ENCODE measurements at places on chromosomes 12 and 14. TPM values are rescaled to one million over a fixed set of nuclear protein-coding genes. Genes with fewer than 3 reads are reported as not detected.

DNA sequence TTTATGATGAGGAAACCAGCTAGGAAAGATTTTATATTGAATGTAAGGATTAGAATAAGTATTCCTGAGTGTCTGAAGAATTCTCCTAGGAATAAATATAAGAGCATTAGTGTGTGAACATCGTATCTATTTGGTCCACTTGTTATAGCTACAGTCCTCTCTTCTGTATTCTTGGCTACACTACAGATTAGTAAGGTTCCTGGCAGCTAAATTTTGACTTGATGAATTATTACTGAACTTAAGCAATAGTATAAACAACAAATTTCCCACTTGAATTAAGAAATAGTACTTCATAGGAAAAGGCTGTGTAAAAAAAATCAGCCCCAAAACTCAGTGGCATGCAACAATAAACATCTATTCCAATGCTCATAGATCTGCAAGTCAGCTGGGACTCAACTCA is 138.4 kb upstream of the G2E3 start:
- no peak for DNase-seq

The TSPAN8 gene
- total RNA-seq, result 3.6 TPM

DNA sequence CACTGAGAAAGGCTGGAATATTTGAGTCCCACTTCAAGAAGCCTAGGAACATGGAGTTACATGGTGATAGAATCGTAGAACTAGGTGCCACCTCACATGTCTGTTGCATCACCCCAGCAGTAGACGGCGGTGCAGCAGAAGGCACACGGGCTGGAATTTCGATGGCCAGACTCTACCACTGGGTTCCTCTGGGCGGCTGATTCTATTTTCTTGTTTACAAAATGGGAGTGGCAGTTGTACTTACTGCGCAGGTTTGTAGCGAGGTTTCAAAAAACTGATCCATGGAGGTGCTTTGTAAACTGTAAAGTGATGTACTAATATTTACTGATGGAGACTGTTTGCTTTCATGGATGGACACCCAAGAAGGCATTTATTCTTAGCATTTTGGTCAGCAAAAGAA is 45.7 kb downstream of the WDR20 start:
- DNase-seq, result no peak

- DNase-seq, result no peak
These were observed 358.0 kb upstream of the RPL10L start for GRCh38 chr14:47009615-47010014.

DNA sequence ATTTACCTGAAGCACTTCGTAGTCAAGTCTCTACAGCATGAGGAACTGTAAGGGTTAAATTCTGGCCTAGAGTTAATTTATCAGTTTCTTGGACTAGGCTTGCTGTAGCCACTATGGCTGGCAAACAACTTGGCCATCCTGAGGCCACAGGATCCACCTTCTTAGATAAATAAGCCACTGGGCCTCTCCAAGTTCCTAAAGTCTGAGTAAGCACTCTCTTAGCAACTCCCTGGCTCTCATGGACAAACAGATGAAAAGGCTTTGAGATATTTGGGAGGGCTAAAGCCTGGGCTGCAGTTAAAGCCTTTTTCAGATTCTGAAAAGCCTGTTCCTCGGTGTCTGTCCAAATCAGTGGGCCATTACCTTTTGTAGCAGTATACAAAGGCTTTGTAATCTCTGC is 675.0 kb downstream of the TMEM121 start:
- no peak for DNase-seq

DNA sequence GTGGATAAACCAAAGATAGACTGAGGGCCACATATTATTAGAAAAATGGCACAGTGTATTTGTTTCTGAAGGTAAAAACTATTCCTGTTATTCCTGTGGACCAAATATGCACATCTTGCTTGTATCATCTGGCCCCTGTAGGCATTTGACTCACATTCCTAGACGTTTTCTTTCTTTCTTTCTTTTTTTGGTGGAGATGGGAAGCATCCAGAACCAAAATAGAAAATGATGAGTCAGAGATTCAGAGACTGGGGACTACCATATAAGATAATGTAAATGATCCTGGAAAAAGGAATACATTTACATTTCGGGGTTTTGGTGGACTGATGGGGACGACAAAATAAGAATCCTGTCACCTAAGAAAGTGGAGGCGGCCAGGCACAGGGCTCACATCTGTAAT is 24.2 kb downstream of the TRIM9 start:
- DNase-seq, result no peak

- DNase-seq, result no peak
These were observed 686 bp downstream of the B4GALNT1 start for GRCh38 chr12:57632073-57632957.

GRCh38 chr14:100278702-100279101 is 27.5 kb downstream of the SLC25A29 start:
- DNase-seq, result no peak

The GMFB gene
- total RNA-seq, result 66.0 TPM

- DNase-seq, result no peak
These were observed at the start of gene KRT82 for GRCh38 chr12:52405922-52406385. Gene KRT82 (minus strand): TSS chr12:52406335. CDS start chr12:52406277, 58 bp downstream.

The CPNE6 gene
- 2.4 TPM for total RNA-seq

- no peak for DNase-seq
These were observed 114.7 kb upstream of the C14orf180 start for GRCh38 chr14:104464907-104465306.

The KRT78 gene
- 8.7 TPM for total RNA-seq

The SERPINA1 gene
- total RNA-seq, result 15.6 TPM

The CLEC12A gene
- total RNA-seq, result 18.1 TPM

- DNase-seq, result no peak
These were observed 41.5 kb downstream of the BCL11B start for GRCh38 chr14:99230208-99231151.

Data from umbilical cord (tissue), 2 donors.